Central memory CD8-positive, alpha-beta T cell (primary cell): ENCODE measurements at places on chromosomes 16 and 17.

DNA sequence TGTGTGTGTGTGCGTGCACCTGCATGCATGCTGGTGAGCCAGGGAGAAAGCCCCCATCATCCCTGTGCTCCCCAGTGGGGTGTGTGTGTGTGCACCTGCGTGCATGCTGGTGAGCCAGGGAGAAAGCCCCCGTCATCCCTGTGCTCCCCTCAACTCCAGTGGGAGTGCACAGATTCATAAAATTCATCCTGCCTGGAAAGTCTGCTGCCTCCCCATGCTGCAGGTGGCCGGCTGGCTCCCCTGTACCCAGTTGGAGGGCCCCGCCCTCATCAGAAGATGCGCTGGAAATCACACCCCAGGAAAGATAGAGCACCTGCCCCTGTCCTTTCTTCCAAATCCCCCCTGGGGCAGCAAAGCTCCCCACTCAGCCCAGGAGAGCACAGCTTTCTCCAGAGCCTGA lies 84.8 kb upstream of the DOC2B start:
- no peak for DNase-seq

- no peak for DNase-seq
These were observed 21.2 kb downstream of the ARHGAP17 start for GRCh38 chr16:24993722-24994686.

DNA sequence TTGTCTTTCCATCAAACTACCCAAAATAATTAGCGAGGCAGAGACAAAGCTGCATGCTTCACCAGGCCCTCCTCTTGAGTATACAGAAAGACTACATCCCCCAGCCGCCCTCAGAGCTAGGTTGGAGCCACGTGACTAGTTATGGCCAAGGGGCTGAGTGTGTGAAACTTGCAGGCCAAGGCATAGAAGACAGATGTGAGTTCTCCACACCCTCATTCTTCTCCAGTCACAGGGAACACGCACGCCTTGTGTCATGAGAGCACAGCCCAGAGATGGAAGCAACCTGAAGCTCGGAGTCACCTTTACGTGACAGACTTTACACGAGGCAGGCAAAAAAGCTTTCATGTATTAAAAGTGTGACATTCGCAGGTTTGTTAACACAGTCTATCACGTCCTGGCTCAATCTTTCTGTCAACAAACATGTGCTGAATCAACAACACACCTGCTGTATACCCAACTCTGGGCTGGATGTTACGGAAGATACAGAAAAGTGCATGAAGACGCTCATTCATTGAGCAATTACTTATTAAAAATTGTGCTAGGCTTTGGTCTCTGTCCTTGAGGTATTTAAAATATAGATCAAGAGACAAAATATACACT lies 38.3 kb downstream of the STX8 start:
- DNase-seq = no peak

DNA sequence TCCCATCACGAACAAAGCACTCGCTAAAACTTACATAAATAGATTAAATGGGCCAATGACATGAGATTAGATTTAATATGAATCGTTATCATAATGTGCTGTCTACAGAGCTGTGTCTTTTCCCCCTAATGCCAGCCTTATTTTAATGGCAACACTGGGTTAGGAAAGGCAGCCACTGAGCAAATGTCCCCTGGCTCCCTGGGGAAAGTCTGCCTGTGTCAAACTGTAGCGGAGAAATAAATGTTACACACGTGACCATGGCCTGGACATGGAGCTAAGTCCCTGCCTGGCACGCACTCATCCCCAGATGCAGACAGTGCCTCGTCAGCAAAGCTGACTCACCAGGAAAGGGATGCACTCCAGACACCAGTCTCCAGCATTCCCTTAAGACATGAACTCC lies 61.3 kb upstream of the SDK2 start:
- no peak for DNase-seq
